ENCODE measurements at places on chromosomes 7 and 10.

- no peak for DNase-seq
Measured at GRCh38 chr7:95609277-95609971, 13.1 kb upstream of the PDK4 start.

GRCh38 chr7:102898532-102898859 lies 14.3 kb upstream of the LRRC17 start:
- DNase-seq, result no peak

GRCh38 chr7:155263051-155263450 lies 34.6 kb upstream of the INSIG1 start:
- no peak for DNase-seq

DNA sequence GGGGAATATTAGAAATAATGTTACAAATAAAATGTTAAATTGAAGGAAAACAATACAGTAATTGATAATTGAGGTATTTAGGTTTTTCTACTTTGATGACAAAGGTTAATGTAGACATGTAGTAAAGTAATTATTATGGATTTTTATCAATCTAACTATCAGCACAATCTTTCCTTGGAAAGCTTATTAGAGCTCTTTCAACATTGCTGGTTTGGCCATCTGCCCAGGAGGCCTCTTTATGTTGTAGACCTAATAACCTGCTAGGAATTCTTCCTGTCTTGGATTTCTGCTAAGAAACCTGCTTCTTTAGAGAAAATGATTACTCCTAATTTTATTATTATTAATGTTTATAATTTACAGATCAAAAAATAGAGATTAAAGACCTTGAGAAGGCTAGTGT lies 78.9 kb downstream of the CHRM2 start:
- DNase-seq, result no peak

- DNase-seq, result no peak
Measured at GRCh38 chr7:117777335-117778142, 95.7 kb downstream of the CTTNBP2 start.

DNA sequence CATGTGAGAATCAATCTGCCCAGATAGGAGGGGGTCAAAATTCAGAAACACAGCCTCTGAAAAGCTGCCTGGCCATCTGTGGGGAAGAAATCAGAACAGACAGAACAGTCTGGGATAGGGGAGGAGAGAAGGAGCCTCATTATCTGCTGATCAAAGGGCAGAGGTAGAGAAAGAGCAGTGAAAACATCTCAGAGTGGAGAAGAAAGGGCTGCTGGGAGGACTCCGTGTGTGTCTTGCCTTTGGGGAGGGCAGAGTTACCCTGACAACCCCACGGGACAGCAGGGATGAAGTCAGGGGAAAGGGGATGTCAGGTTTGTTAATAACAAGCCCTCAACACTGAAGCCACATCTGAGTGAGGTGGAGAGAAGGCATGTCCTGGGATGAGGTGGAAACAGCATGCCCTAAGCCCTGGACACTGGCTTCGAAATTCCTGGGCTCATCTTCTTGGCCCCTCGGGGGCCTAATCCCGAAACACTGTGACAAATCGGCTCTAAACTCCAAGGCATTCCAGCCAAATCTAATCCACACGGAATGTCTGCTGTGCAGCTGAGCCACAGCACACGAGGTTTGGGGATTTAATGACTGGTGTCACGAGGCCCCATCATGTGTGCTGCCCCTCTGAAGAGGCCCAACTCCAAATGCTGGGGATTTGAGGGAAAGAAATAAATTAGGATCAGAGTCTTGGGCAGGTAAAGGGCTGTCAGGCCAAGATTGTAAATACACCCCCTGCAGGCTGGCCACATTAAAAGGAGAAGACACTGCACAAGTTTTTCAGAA lies 82.8 kb upstream of the FGFR2 start:
- no peak for DNase-seq

GRCh38 chr10:5532618-5533097 lies 7.9 kb downstream of the CALML3 start:
- no peak for DNase-seq

GRCh38 chr10:130921461-130921860 lies 390.1 kb downstream of the TCERG1L start:
- no peak for DNase-seq

DNA sequence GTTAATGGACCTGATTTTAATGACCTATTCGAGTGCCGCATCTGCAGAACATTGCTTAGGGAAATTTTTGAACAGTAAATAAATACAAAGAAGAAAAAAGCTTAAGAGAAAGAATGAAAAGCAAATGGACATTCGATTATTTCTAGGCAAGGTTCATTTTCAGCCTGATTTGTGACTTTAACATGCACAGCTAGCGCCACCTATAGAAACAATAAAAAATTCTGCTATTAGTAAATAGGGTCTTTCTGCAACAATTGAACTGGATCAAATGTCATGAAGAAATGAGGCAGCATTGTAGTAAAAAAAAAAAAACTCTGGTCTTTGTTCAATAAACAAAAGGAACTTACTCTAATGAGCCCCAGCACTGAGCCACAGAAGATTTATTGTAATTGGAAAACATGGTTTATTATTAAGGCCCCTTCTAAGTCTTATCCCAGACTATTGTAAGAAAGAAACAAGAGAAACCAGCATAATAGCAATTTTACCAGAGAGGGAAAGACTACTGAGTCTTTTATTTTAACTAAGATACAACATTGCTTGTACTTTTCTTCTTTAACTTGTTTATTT lies 41.4 kb upstream of the GHITM start:
- DNase-seq, result no peak

GRCh38 chr10:84173501-84173929 lies at the start of gene GPR15LG:
Gene GPR15LG (plus strand): TSS chr10:84173801. CDS start chr10:84173852, 51 bp downstream.
- DNase-seq, result no peak

DNA sequence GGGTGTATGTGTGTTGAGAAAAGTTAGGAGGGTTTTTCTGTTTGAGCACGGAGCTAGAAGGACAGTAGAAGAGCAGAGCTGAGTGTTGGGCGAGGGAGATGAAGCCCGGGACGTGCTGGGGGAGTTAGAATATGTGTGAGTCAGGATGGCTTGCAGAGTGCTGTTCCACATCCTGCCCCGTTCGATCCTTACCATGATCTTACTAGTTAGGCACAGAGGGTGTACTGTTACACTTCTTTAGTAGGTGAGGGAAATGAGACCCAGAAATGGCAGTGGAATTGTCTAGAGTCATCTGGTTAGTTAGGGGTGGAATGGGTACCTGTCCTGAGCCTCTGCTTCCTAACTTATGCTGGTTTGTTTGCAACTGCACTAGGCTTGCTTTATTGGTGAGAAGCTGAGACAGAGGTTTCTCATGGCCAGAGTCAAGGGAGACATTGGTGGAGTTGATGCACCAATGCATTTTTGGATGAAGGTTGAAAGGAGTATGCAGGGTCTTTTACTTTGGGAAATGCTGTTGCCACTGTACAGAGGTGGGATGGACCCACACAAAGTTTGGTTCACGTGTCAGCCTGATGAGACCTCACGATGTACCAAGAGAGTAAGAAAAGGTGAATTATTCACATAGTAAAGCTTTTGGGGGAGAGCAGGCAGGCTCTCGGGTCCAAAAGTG lies 42.4 kb downstream of the CCNY start:
- no peak for DNase-seq

DNA sequence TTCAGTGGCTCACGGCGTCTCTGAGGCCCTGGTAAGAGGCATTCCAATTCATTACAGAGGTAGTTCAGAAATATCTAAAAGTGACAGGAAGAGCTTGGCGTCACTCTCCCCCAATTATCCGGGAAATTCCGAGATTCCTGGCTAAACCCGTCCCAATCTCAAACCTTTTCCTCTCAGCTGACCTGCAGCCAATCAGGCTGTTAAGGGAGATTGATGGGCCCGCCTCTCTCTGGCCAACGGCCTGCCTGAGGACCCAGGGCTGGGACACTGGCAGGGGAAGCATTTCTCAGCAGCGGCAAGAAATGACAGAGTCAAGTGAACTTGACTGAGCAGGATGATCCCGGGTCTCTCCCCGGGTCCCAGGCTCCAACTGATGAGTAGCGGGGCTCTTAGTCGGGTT lies 72.3 kb downstream of the EBF3 start:
- no peak for DNase-seq

- DNase-seq, result peak; percentile 30
Measured at GRCh38 chr7:102094316-102094650, 192.4 kb upstream of the SH2B2 start.

- no peak for DNase-seq
Measured at GRCh38 chr10:11215471-11215870, 197.8 kb downstream of the CELF2 start.

DNA sequence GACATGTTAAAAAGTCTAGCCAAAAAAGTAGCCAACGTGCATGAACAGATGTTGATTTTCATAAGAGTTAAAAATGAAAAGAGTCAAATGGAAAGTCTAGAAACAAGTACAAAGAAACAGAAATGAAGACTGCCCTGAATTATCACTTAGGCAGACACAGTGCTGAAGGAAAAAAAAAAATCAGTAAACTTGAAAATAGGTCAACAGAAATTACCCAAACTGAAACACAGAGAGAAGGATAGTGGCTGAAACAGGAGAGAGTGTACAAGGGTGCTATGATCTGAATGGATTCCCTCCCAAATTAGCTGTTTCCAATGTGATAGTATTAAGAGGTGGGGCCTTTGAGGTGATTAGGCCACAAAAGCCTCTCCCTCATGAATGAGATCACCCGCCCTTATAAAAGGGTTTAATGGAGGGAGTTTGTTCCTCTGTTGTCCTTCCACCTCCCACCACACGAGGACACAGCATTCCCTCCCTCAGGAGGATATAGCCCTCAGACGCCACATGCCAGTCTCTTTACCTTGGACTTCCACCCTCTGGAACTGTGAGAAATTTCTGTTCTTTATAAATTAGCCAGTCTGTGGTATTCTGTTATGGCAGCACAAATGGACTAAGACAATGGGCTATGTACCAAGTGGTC lies 249.7 kb downstream of the AHR start:
- no peak for DNase-seq

- DNase-seq, result no peak
Measured at GRCh38 chr7:55233001-55233400, 132.1 kb upstream of the LANCL2 start.

- DNase-seq, result no peak
Measured at GRCh38 chr10:76398043-76398710, 966.8 kb downstream of the LRMDA start.

DNA sequence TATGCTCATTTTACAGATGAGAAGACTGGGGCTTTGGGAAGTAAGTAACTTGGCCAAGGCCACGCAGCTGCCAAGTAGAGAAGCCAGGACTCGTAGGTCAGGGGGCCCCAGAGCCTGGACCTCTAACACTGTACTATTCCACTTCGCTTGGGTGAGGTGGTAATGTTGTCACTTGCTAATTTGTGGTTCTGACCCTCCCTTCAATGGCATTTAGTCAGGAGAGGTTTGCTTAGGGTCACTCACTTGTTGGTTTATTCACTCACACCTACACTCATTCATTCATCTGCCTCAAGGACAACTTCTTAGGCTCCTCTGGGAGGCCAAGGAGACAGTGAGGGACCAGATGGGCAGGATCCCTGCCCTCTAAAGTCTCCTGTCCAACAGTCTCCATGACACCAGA lies 21.3 kb downstream of the BTBD16 start:
- DNase-seq, result no peak

DNA sequence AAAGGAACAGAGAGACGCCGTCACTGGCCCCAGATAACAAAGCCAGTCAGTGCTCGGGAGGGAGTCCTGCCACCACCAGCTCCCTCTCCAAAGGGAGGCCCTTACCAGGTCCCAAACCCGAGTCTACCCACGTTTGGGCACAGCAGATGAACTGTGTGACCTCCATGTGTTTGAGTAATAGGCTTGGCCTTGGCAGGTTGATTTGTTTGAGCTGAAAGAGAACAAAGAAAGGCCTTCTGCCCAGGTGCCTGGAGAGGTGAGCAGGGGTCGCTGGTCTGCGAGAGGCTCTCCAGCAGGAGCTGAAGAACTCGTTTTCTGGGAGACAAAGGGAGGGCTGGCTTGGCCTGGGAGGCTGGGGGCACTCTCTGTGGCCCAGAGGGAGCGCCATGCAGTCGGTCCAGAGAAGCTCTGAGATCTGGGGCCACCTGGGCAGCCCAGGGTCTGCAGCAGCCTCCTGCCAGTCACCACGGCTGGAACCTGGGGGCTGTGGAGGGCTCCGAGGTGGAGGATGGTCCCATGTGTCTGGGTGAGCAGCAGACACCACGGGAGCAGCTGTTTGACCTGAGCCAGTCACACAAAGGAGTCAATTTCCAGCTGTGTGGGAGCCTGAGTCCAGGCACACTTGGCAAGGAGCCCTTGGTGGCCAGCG lies 99.7 kb downstream of the PAXIP1 start:
- DNase-seq, result no peak

DNA sequence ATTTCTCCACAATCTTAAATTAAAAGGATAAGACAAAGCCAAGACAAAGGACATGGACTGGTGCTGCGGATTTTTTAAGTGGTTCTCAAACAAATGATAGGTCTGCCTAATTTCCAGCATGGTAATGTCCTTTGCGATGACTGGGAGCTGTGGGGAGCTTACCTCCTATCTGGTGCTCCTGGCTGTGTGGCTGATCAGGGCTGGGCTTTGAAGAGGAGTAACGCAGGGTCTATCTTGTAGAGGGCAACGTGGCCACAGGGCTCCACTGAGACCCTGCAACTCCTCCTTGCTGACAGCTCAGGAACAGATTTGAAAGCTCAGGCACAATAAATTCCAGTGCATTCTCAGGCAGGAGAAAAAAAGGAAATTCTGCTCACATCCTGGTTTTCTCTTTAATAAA lies 103.1 kb upstream of the SFMBT2 start:
- DNase-seq, result no peak

DNA sequence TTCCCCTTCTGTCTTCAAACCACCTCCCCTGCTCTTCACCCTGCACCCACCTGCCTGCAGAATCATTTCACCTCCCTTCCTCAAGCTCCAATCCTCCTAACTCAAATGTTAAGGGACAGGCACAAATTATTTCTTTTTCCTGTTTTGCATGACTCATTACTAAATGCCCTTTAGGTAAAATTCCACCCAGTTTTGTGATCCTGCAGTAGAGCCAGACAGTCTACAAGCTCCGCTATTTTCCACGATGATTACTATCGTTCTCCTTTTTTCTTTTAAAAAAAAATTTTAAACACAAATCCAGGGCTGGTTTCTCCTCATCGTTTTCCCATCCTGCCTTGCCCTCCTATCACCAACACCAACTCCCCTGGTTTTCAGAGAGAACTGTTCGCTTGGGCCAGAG lies 186.8 kb upstream of the YAE1 start:
- no peak for DNase-seq

DNA sequence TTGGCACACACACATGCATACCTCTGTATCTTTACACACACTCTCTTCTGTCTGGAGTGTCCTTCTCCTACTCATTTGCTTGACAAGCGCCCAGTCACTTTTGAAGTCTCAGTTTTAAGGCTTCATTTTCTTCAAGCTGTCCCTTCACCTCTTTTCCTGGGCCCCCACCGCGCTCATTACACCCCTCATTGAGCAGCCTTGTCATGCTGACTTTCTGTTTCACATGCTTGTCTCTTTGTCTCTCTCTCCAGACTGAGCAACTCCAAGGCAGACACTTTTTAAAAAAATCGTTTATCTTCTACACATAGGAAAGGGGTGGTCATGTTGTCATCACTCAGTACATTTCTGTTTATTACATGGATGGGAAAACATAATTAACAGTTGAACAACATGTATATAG lies 225.2 kb upstream of the FZD1 start:
- no peak for DNase-seq

- peak; percentile 72 for DNase-seq
Measured at GRCh38 chr10:122504610-122504950, 43.2 kb downstream of the HTRA1 start.

GRCh38 chr10:49161411-49161997 lies 26.7 kb downstream of the TMEM273 start:
- DNase-seq, result no peak

- DNase-seq, result no peak
Measured at GRCh38 chr7:76165106-76165972, 36.4 kb upstream of the SRRM3 start.

GRCh38 chr7:137835486-137836112 lies 11.2 kb downstream of the DGKI start:
- DNase-seq, result no peak

Measured in AG09319 (cell line).